ENCODE measurements at places on chromosomes 4 and X.

GRCh38 chr4:1381944-1382541, 24.2 kb downstream of the NKX1-1 start:
- DNase-seq, result no peak

- DNase-seq, result no peak
These were observed 4.2 kb upstream of the ABCG2 start for GRCh38 chr4:88162626-88163025.

DNA sequence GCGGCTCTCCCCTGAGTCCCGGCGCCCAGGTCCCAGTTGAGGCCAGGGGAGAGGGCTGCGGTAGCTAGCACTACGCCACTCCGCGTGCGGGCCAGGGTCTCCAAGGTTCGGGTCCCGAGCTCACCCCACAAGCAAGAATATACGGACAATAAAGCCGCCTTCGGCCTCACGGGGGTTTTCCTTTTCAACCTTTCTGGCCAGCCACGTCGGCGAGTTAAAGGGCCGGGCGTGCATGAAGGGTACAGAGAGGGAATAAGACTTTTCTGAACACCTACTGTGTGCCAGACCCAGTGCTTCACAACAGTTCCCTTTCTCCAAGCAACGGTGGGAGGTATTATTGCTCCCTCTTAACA, 138.5 kb upstream of the ZIC3 start:
- no peak for DNase-seq

- no peak for DNase-seq
These were observed 24.2 kb upstream of the PPM1K start for GRCh38 chr4:88308587-88308986.

DNA sequence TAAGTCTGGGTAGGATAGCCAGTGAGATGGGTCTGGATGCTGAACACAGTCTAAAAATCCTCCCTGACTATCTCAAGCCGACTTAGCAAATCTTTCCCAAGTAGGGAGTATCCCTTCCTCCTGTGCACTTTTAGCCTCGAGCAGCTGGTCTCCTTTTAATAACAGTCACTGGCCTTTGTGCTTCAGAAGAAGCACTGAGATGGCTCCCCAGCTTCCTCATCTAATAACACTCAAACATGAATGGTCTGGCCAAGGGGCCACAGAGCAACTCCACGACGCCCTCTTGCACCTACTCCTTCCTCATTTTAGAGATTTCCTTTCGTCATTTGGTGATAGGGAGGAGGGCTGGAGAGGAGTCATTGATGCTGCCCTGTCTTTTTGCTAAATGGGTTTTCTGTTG, 78.8 kb upstream of the TMEM150C start:
- no peak for DNase-seq

- DNase-seq, result no peak
These were observed 31.1 kb downstream of the BMP15 start for GRCh38 chrX:50941638-50942037.

- no peak for DNase-seq
These were observed 10.7 kb downstream of the KLHL8 start for GRCh38 chr4:87209696-87210095.

DNA sequence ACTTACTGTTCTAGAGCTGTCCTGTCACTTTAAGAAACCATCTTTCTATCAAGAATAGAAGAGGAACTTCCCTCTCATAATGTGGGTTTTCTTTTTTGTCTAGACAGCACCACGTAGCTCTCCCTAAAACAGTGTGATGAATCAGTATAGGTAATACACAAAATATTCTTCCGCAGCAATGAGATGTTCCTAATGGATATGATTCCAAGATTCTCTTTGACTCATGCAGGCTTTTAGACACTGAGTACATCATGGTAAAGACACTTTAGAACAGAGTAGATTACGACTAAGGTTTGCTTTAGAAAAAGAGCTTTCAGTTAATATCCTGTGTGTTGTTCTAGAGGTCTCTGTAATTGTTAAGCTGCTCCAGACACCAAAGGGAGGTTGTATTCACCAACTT, 69.8 kb downstream of the PTTG2 start:
- no peak for DNase-seq

DNA sequence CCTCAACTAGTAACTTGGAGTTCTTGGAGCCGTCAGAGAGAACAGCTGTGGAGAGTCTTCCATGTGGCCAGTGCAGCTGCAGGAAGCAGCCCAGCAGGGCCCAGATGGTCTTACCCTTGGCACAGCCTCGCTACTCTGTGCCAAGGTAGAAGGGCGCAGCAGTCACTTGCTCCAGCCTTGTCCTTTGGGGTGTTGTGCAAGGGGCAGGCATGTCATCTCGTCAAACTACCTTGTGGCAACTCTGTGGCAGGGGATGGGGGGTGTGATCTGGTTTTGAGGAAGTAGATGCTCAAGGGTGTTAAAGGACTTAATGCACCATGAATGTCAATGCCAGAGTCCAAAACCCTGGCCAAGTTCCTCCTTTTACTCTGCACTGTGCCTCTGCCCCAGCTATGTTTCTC, 34.2 kb upstream of the TBC1D14 start:
- DNase-seq, result no peak

DNA sequence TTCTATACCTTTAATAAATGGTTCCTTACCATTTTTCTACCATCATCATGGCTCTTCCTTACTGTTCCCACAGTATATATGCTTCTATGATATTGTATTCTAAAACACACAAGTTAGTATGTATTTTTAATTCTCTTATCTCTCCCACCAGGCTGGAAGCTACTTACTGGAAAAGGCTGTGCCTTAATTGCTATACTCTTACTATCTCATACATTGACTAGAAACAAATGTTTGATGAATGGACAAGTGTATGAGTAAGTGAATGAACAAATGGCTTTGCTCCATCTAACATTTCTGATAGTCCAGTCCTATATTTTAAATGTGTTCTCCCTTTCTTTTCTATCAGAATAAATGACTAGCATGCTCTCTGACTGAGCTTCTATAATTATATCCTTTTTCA, 320.8 kb upstream of the RASGEF1B start:
- DNase-seq, result no peak

Measured in activated CD4-positive, CD25-positive, alpha-beta regulatory T cell treated with anti-CD3 and anti-CD28 coated beads, Interleukin-2, amount 50 U/mL, for 72 hours (primary cell).